ENCODE measurements at places on chromosomes 4 and X.

DNA sequence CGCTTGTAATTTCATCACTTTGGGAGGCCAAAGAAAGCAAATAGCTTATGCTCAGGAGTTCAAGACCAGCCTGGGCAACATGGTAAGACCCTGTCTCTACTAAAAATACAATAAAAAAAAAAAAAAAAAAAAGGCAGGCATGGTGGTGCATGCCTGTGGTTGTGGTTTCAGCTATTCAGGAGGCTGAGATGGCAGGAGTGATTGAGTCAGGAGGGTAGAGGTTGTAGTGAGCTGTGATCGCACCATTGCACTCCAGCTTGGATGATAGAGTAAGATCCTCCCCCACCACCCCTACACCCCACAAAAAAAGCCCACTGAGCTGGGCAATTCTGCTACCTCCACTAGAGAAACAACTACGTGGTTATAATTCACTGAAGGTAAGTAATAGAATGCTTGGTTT is 118.8 kb upstream of the PCDH18 start:
- no peak for DNase-seq

- no peak for DNase-seq
Observed at GRCh38 chrX:19611636-19612376, 96.5 kb upstream of the MAP3K15 start.

- DNase-seq = peak; percentile 46
Observed at GRCh38 chrX:103607364-103608305, at the start of gene TCEAL3. Gene TCEAL3, plus strand, starts transcription at chrX:103607963. Its CDS starts 1,102 bp downstream, at chrX:103609065.

DNA sequence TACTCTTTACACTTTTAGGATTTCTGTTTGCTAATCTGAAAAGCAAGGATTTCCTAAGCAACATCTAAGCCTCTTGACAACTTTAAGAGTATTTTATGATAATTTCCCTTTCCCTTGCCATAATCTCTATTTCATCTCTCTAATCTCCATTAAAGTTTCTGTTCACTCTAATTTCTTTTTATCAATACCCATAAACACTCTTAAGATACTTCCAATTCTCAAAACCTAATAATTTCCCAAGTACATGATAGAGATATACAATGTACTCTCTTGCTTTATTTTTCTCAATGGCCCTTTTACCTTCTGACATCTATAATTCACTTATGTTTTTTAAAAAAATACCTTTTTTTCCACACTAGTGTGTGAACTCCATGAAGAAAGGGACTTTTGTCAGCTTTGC is 26.8 kb downstream of the DAPP1 start:
- no peak for DNase-seq

GRCh38 chr4:53908661-53909078 is 155.7 kb downstream of the CHIC2 start:
- no peak for DNase-seq

DNA sequence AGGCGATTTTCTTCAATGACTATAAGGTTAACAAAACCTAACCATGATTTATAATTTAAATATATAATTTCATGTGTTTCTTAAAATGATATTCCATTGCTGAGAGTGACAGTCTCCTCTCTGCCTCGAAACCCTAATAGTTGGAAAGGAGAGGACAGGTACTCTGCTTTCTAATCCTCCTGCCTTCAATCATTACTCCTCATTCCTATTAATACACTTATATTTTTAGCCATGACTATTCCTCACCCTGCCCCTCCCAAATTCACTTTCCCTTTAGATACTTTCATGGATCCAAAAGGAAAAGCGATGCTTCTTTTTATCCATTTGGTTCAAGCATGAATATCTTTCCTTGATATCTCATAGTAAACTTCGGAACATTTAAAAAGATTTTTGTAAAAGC is 418.2 kb downstream of the CCSER1 start:
- no peak for DNase-seq

DNA sequence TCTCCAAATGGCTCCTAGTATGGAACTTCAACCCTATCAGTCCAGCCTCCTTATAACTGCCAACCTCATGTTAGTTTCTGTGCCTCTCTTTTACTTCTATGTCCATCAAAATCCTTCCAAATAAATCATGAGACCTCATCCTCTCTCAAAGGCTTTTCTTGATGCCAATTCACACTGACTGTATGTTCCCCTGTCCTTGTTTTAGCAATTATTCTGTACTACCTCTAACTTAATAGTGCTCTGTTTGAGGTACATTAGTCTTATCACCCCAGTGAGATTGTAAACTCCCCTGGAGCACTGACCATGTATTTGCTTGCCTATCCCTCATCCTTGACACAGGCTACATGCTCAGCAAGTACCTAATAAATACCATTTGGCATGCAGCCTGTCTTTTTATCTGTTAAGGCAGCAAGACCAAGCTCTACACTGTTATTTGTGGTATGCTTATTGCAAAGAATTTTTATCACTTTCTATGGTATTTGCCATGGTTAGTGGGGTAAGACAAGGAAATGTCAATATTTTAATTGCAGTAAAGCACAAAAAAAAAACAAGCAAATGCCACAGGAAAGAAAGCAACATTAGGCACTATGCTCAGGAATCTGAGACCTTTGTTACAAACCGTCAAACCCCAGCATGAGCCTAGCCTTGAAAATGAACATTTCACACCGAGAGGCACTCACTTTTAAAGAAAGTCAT is 119.2 kb downstream of the SMARCA1 start:
- no peak for DNase-seq

DNA sequence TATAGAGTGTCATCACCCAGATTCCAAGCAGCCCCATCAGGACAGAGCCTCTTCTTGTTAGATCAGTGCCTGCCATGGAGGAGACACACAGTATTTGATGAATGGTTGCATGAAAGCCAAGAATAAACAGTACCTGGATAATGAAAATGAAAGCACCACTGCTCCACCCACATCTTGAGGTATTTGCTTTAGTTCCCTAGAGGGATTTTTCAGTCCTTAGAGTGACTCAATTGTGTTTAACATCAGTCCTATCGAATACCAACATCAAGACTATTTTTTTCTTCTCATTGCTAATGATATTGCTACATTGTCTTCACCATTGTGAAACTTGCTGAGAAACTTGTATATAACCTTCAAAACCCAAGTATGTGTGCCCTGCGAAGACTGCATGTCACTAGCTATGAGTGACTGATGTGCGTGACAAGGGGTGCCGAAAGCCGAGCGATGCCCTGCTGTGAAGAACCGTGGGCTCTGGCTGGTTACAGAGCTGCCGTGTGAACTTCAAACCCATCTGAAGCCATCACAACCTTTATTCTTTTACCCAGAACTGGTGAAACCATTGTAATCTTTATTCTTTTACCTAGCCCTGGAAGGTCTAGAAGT is 211.3 kb upstream of the FAT1 start:
- DNase-seq = no peak

- no peak for DNase-seq
Observed at GRCh38 chr4:143391895-143392294, 55.2 kb downstream of the GAB1 start.

DNA sequence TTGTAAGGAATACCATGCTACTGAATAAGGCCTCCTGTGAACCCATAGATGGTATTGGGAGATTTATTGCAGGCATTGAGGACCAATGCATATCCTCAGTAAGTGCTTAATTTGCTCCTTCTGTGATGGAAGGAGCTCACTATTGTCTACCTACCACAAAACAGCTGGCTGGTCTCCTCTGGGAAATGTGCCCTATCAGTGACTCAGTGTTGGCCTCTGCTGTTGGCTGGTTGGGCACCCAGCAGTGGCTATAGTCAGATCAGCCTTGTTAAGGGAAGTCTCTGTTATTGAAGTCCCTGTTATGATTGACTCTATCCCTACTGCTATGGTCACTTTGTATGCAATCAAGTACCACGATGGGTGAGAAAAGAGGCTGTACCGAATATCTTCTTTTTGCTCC is 27.5 kb upstream of the OTUD4 start:
- no peak for DNase-seq

DNA sequence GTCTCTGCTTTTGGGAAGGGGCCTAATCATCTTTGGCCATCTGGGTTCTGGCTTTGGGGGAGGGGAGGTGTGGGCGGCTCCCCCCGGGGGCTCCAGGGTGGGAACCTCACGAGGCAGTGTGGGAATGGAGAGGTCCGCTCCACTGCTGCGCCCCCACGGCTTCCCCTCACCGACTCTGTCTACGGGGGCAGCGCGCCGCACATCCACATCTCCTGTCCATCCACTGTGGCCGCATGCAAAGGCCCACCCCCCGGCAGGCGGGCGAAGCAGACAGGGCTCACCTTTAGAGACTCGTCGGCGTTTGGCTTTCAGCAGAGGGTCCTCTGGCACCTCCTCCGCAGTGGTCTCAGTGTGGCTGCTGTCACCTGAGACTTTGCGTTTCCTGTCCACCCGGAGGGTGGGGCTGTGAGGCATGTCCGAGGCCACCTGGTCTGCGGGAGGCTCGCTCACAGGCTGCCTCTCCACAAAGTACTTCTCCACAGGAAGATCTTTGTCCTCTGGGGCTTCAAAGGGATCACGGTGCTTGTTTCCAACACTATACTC is 33.6 kb downstream of the BCOR start:
- no peak for DNase-seq

DNA sequence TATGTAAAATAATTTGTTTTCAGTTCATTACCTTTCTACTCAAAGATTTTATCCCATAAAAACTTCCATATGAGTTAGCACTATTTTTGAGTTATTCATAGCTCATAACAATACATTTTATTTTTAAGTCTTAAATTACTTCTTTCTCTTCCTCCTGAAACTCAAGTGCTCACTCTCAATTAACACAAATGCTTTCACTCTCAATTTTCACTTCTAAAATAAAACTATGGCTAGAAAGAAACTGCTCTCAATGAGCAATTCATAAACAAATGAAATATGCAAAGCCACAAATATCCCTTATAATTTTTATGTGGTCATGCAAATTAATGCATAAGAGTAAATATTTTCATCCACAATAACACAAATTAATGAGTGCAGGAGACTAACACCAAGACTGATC is 38.8 kb downstream of the MAML3 start:
- DNase-seq = no peak

DNA sequence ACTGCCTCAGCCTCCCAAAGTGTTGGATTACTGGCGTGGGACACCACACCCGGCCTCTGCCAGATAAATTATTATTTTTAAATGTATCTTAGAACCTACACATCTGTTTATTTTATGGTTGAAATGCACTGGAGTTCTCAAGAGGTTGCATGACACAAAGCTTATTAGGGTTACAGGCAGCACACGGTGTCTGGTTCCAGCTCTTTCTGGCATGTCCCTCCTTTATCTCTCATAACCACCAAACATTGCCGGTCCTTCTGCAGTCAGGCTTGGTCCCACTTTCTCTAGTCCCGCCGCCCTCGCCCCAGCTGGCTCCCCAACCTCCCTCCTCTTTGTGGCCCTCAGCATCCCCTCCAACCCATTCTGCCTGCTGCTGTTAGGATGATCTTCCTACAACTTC is 39.7 kb upstream of the SPRY1 start:
- no peak for DNase-seq

DNA sequence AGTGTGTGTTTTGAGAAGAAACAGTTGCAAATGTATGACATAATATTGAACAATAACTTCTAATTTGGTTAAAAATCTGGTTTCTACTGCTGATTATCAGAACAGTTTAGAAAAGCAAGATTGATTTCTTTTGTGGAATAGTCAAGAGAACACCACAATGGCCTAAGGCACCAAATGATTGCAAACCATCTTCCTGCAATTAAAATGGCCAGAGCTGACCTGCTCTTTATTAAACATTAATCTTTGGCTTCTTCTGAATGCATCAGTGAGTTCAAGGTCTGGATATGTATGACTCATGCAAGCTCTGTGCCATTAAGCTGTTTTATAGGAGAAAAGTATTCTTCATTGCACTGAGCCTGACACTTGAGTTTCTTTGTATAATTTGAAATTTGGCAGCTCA is 107.8 kb upstream of the PDHA2 start:
- DNase-seq = no peak

- no peak for DNase-seq
Observed at GRCh38 chr4:138875891-138876608, 139.5 kb upstream of the NOCT start.

- DNase-seq = no peak
Observed at GRCh38 chrX:53930515-53931380, 113.5 kb downstream of the PHF8 start.

DNA sequence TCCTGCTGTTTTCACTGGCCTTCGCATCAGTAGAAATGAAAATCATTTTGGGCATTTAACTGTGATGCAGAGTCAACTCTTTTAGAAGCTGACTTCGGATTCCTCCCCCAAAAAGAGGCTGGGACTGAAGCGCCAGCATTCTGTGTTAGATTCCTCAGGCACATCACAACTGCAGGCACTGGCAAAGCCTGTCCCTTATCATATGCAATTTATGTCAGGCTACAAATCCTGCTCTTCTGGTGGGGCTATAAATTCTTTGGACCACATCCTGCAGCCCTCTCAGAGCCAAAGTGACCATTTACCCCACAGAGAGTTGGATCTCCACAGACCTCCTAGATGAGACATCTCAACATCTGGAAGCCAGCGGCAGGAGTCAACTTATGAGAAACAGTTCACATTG is 138.4 kb downstream of the CBR4 start:
- DNase-seq = no peak

GRCh38 chr4:4289055-4289454 is 899 bp downstream of the LYAR start:
- DNase-seq = no peak

- DNase-seq = peak; percentile 12
Observed at GRCh38 chr4:153318696-153319320, 25.7 kb upstream of the MND1 start.

GRCh38 chr4:118367872-118368271 is 15.1 kb upstream of the PRSS12 start:
- no peak for DNase-seq

- DNase-seq = no peak
Observed at GRCh38 chrX:138853936-138854335, 142.4 kb upstream of the FGF13 start.

DNA sequence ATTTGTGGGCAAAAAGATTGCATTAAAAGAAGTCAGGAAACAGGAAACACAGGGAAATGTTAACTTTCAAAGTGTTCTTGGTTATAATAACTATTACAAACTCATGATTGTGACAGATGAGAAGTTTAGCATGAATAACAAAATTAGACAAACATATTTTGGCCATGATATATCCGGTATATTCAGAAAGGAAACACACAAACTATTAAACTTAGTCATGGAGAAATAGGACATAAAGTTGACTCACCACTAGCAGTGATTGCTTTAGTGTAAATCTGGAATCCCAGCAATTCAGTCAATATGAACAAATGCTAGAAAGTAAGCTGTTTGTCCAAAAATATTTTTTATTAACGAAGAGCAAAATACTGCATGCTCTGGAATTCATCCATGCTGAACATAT is 1299.9 kb downstream of the C4orf33 start:
- DNase-seq = no peak

DNA sequence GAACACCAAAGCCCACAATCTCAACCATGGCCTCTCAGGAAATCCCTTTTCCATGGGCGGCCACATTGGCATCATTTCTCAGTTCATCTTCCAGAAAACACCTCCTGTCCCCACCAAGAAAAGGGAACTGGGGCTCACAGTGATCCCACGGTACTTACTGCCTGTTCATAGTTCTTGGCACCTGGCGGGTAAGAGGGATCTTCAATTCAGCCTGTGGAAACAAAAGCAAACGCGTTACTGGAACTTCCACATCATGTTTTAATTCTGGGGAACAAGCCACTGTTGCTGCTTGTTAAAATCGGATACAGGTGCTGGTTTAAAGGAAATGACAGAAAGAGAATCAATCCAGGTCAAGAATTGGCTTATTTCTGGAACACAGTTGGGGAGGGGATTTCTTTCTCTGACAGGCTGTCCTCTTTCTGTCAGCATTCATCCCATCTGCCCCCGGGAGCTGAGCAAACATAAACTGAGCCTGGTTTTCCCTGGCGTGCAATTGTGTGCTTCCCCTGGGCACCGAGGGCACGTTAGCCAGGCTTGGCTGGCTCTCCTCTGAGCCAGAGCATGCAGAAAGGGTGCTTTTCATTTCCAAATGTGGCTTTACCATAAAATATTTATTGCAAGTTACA is 16.8 kb downstream of the CLNK start:
- DNase-seq = peak; percentile 32

Measured in NCI-H2171 (cell line).